ENCODE measurements at places on chromosomes 1 and 21.

GRCh38 chr1:206709772-206710459, 25.2 kb downstream of the MAPKAPK2 start:
- DNase-seq = no peak

GRCh38 chr1:86396498-86396890, 371 bp upstream of the ODF2L start:
- no peak for DNase-seq

DNA sequence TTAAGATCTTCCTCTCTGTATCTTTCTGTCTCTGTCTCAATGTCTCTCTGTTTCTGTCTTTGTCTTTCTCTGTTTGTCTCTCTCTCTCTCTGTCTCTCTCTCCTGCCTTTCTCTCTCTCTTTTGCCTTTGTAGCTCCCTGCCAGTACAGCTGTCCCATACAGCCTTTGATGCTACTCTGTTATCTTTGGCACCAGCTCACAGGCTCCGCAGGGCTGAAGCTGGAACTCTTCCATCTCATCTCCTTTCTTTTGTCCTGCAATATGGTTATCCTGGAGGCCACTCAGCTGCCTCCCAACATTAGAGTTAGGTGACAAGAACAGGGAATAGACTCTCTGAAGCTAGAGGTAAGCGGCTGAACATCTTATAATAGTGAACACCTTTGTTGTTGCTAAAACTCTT, 354.3 kb upstream of the NEGR1 start:
- DNase-seq = no peak

GRCh38 chr1:111725192-111725591, 14.0 kb downstream of the INKA2 start:
- no peak for DNase-seq

GRCh38 chr1:235984041-235984825, 80.7 kb downstream of the NID1 start:
- DNase-seq = no peak

- DNase-seq = no peak
These were observed 124.0 kb downstream of the PIGK start for GRCh38 chr1:77095236-77095635.

DNA sequence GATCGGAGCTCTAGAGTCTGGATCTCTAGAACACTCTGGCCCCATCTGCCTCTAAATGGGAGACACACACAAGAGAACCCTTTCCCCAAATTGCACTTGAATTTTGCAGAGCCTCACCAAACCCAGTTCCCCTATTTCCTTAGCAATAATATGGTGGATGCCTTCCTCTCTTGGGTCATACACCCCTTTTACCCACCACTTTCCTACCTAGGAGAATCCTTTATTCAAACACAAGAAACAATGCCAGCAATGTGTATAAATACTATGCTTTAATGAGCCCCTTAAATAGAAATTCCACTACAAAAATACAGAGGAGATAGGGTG, 760 bp upstream of the SF3B4 start:
- no peak for DNase-seq

- no peak for DNase-seq
These were observed 108.2 kb downstream of the CDC7 start for GRCh38 chr1:91608876-91609275.

GRCh38 chr1:1171161-1171545, 2.5 kb upstream of the TTLL10 start:
- DNase-seq = no peak

- no peak for DNase-seq
These were observed 2.3 kb downstream of the DENND4B start for GRCh38 chr1:153944005-153944826.

DNA sequence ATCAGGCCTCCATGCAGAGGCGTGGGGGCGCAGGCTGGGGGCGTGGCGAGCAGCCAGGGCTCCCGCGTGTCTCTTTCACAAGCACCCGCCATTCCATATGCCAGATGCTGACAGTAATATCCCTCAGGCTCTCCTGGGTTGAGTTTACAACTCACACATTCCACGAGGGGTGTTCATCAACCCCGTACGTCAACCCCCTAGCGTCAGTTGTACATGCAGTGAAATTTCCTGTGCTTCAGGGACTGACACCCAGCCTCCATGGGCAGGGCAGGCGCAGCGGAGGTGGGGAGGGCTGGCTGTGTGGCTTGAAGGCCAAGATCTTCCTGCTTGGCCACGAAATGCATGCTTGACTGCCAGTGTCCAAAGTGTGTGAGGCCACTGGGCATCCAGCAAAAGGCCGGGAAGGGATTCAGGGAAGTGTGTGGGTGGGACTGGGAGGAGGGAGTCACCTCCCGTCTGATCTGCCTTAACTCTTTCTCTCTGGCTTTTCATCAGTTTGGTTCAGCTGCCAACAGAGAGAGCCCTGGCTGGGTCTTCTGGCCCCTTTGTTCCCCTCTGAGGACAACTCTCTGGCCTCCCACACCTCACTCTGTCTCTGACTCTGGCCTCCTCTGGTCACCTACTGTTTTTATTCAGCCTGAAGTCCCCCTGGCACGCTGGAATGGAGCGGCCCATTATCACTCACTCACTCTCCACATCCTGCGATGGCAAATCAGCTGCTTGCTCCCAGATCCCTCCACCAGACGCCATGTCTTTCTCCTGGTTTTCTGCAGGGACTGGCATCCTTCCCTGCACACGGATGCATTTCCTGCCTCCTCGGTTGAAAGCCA, 33.8 kb downstream of the CLIC6 start:
- no peak for DNase-seq

DNA sequence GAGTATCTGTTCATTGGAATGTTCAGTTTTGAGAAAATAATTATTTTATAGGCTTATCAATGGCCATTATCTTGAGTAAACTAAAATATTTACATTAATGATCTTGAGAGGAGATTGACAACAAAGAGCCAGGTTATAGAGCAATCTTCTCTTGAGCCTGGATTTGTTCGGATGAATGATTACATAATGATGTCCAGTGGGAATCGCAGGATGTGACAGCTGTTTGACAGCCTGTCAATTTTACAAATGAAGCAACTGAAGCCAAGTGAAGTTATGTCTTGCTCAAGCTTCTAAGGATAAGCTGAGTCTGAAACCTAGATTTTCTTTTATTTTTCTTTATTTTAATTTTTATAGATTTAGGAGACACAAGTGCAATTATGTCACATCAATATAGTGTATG, 52.1 kb upstream of the BACH1 start:
- no peak for DNase-seq

DNA sequence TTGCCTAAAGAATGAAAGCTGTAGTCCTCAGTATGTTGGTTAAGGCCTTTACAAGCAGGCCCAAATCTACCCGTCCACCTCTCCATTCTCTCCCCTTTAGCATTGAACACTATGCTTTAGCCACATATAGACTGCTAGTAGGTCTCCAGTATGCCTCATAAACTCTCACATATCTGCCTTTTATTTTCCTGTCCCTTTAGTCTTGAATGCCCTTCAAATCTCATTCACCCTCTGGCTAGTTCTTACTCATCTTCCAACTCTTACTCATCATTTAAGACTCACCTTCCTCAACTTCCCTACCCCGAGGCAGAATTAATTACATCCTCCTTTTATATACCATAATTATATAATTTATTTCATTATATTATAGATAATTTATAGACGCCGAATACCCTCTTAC, 78.7 kb upstream of the TSPAN2 start:
- no peak for DNase-seq

DNA sequence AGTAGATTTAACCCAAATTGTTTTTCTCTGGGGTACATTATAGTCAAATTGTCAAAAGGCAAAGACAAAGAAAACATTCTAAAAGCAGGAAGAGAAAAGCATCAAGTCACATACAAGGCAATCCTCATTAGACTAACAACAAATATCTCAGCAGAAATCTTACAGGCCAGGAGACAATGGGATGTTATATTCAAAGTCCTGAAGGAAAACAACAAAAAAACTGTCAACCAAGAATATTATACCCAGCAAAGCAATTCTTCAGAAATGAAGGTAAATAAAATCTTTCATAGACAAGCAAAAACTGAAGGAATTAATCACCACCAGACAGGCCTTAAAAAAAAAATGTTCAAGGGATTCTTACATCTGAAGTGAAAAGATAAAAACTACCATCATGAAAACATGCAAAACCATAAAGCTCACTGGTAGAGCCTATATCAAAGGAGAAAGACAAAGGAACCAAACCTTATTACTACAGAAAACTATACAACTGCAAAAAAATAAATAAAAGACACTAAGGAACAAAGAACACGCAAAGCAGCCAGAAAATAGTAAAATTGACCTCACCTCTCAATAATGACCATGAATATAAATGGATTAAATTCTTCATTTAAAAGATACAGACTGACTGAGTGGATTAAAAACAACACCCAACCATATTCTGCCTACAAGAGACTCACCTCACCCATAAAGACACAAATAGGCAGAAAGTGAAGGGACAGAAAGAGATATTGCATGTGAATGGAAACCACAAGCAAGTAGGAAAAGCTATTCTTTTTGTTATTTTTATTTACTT, 113.8 kb upstream of the ZC3H11B start:
- DNase-seq = no peak

- no peak for DNase-seq
These were observed 493.7 kb upstream of the PLXNA2 start for GRCh38 chr1:208737922-208738321.

DNA sequence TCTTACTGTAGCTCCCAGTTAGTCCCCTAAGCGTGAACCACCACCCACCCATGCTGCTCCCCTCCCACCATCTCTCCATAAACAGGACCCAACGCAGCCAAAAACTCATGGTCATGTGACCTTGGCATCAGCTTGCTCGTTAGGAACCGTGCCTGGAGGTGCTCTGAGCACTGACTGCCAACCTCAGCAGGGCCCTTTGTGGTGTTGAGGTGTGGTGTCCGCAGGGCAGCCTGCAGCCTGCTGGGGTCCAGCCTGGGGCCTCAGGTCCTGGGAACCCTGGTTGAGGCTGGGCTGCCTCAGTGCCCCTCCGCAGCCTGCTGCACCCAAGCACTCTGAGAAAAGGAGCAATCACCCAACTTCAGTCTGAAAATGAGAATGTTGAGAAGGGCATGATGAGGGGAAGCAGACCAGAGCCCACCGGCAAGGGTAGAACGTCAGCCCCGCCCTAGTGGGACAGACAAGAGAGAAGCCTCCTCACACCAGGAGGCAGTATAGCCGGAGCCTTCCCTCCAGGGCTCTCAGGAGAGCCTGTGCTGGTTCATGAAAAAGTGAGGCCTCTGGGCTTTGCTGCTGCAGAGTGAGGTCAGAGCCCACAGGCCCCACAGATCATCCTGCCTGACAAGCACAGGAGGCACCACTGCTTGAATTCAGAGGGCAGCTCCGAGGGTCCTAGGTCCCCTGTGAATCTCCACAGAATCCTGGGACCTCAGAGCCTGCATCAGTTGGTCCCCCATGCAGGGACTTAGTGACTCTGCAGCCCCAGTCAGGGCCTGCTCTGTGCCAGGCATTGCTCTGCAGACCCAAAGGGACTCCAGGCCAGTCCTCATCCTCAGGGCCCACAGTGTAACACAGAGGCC, 4.9 kb upstream of the COL6A2 start:
- no peak for DNase-seq

- no peak for DNase-seq
These were observed 19.7 kb downstream of the PRAMEF1 start for GRCh38 chr1:12810691-12811408.

DNA sequence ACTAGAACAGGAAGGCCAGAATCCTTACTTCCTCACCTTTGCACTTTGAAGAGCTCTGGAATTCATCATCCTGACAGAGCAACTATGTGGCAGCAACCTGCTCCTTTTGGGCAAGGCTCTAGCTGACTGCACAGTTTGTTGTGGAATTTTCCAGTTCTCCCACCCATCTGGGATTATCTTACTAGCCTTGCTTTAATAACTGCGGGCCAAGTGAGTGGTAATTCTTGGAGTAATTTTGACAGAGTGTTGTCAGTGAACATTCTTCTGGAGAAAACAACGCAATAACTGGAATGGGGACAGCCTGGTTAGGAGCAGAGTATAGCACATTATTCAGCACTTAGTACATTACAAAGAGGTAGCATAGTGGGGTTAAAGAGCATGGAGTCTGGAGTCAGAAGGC, 75.3 kb downstream of the NTMT2 start:
- no peak for DNase-seq

- no peak for DNase-seq
These were observed 89.6 kb downstream of the AK5 start for GRCh38 chr1:77371396-77371795.

DNA sequence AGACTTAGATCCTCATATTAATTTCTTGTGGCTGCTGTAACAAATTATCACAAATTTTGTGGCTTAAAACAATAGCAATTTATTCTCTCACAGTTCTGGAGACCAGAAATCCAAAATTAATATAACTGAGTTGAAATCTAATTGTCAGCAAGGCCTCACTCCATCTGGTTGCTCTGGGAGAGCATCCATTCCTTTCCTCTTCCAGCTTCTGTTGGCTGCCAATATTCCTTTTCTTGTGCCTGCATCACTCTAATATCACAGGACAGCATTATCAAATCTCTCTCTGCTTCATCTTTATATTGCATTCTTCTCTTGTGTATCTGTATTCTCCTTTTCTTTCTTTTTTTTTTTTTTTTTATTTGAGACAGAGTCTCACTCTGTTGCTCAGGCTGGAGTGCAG, 9.3 kb downstream of the SLC35A3 start:
- no peak for DNase-seq

DNA sequence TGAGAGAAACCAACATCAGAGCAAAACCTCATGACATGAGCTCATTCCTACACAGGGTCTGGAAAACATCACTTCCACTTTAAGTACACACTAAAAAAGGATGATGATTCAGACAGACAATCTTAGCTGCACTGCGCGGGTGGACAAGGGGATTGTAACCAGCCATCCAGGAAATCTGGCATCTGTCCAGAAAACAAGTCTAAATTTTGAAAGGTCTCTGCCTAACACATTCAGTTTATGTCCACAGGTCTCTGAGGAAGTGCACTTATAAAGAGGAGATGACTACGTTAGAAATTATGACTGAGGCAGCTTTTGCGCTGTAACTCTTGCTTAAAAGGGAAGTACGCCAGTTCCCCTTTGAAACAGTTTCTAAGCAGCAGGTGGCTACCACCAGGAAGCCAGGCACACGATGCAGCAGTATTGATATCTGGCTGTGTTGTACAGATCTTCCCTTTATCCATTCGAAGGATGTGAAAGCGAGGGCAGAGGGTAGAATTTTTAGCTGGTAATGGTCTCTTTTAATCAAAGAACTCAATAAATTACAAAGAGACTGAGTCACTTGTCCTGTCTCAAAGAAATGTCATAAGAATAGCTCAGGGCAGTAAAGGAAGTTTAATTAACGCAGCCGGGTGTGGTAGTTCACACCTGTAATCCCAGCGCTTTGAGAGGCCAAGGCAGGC, 128.0 kb downstream of the SETD4 start:
- no peak for DNase-seq

DNA sequence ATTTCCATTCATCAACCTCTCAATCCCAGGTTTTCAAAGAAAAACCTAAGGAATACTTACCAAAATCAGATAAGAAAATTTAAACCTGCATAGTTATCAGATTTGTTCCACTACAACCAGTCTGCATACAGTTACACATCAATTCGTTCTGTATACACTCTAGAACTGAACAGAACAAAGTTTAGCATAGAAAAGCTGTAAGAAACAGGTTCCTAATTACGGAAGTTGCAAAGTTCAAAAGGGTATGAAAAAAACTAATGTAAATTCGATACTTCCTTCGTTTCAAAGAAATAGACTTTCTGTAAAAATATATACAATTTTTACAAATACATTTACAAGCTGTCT, 3.1 kb downstream of the MCL1 start:
- DNase-seq = no peak

- DNase-seq = no peak
These were observed 9.6 kb upstream of the MTR start for GRCh38 chr1:236785477-236785876.

- no peak for DNase-seq
These were observed 519.0 kb downstream of the LTN1 start for GRCh38 chr21:28473530-28474220.

All from stimulated activated CD4-positive, alpha-beta T cell treated with anti-CD3 and anti-CD28 coated beads, Interleukin-1b, Interleukin-23, amount 100 ng/mL, for 1 hour (primary cell).